HT-29 (cell line): ENCODE measurements at places on chromosomes 12 and 14. TPM values are rescaled to one million over a fixed set of nuclear protein-coding genes. Genes with fewer than 3 reads are reported as not detected.

- no peak for DNase-seq
Observed at GRCh38 chr12:45681465-45681864, 48.0 kb upstream of the ARID2 start.

Gene MUCL1
- total RNA-seq = not detected in 2 replicates

Gene PEX5
- total RNA-seq = 34.8 and 41.2 TPM in 2 replicates

GRCh38 chr14:36333119-36333518 lies 12.7 kb upstream of the MBIP start:
- no peak for DNase-seq

Gene FGF6
- total RNA-seq = not detected in 2 replicates

GRCh38 chr14:45123271-45123670 lies 11.0 kb downstream of the FKBP3 start:
- no peak for DNase-seq

- DNase-seq = no peak
Observed at GRCh38 chr12:51330186-51330585, 6.2 kb upstream of the BIN2 start.

Gene ALDH1L2
- total RNA-seq = not detected in 2 replicates

GRCh38 chr14:99067141-99067920 lies 204.7 kb downstream of the BCL11B start:
- no peak for DNase-seq

DNA sequence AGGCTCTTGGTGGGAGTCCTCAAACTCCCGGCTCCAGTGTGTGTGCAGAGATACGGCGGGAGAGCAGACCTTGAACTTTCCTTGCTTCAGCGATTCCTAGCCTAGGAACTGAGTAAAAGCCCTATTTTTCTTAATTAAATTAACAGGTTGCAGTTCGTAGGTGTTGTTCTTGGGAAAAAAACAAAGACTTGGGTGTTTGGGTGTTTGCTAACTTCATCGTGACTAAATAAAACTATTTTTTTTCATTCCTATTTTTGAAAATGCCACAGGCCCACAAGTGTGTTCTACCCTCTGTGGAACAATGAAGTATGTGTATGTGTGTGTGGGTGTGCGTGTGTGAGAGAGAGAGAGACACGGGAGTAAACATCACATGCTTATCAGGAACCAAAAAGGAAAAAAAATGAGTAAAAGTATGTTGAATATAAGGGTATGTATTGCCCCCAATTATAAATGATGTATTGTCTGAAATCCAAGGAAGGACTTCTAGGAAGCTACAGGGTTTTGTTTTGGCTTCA lies 651 bp downstream of the TMEM117 start:
- DNase-seq = peak; percentile 40

Gene SYCP3
- total RNA-seq = not detected in 2 replicates

DNA sequence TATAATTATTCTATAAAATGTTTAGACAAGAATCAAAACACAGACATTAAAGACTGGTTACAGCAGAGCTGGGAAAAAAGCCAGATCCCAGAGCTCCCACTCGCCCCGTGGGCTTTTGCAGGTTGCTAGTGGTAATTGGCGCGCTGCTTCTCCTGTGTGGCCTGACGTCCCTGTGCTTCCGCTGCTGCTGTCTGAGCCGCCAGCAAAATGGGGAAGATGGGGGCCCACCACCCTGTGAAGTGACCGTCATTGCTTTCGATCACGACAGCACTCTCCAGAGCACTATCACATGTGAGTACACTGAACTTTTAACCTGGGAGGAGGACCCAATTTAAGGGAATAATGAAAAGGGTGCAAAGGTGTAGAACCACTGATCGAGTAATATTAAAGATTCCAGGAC lies 7.5 kb downstream of the TMEM52B start:
- DNase-seq = no peak

DNA sequence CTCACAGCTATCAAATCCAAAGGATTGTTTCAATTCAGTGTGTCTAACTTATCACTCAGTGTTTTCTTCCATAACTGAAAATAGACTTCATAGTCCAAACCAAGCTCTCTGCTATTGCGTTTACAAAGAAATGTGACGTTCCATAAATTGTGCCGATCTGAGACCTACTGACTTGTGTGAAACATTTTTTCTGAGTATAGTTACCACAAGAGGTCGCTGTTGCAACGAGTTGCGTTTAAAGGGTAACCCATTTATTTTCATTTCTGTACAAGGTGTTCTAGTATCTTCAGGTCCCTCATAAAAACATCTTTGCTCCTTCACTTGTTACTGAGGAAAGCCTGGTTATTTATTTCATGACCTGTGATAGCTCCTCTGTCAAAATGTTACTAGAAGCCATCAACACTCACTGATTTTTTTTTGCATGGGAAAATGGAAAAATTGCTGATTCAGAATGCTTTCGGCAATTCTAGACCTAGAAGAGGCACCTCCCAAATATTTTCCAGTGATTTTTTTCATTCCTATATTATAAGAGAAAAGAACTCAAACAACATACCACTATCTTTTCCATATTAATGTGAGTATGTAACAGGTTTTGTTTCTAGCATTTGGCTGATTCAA lies 60.9 kb upstream of the OR4E1 start:
- peak; percentile 68 for DNase-seq

- no peak for DNase-seq
Observed at GRCh38 chr12:57611108-57611826, at the start of gene ARHGEF25. TSS of gene ARHGEF25 (plus strand) at chr12:57611435. CDS start at chr12:57611895, 460 bp downstream.

DNA sequence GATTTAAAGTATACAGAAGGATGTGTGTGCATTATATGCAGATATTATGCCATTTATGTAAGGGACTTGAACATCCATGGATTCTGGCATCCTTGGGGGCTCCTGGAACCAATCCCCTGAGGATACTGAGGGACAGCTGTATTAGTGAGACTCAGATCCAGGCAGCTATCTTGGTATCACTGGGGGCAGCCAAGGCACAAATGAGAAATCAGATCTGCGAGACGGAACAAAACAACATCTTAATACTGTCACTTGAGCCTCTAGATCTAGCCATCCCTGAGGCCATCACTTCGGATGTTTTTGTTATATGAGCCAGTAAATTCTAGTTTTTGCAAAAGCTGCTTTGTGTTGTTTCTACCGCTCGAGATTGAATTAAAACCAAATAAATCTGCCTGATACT lies 175.1 kb upstream of the SFSWAP start:
- DNase-seq = no peak

DNA sequence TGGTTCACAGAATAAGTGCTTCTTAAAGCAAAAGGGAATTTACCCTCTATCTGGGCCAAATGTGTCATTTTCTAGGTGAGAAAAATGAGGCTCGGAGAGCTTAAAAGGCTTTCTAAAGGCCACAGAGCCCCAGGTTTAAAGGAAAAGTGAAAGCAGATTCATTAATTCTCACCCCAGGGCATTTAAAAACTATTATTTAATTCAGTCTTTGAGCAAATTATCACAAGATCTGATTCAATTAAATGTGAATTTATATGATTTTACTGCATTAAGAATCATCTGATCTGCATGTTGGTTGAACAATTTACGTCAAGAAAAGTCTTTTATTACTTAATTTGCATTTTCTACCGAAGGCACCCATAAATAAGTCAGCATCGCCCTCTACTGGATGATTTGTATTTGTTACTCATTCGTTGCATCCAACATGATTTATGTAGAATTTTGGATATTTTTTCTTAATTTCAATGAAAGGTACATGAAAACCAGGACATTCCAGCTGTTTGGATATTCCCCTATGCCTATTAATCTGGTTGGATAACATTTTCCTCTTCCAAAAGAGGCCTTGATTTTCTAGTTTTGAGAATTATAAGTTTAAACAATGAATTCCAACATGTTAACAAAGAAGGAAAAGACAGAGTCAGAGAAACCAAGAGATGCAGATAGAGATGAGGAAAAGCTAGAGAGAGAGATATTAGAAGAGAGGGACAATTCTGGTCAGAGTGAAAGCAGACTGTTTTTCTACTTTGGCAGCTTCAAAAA lies 19.1 kb upstream of the DHRS7 start:
- peak; percentile 60 for DNase-seq

DNA sequence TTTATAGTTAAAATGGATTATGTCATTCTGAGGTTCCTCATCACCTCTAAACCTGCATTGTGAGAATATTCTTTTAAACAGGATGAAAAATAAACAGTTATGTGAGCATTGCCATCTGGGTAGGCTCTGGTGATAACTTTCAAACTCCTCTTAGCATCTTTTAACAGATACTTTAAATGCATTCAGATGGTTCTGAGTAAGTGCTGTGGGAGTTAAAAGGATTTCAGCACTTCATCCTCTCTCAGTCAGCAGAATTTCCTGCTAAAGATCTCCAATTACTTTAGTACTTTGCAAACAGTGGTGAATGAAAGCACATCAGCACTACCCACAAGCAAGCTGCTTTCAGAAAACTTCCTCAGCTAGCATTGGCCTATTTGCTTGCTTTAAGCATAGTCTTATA lies 59.3 kb upstream of the TMTC1 start:
- DNase-seq = no peak

Gene PTPRR
- total RNA-seq = 0.44 and 0.66 TPM in 2 replicates

GRCh38 chr12:68636268-68636667 lies 25.6 kb downstream of the RAP1B start:
- no peak for DNase-seq

DNA sequence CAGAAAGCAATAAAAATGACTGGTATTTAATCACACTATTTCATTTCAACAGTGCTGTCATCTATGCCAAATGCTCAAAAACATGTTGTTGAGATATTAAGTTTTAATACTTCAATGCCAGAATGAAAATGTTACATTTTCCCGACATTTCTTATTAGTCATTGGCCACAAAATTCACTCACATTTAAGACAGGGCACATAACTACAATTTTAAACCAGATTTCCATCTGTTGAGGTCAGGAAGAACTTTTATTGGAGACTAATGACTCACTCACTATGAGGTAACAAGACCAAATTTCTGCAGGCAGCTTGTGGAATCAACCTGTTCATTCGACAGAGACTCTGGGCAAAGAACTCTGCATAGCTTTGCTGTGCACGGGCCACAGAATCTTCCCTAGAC lies 36.8 kb downstream of the PPTC7 start:
- DNase-seq = peak; percentile 61

- DNase-seq = no peak
Observed at GRCh38 chr12:123089140-123089539, 61.8 kb downstream of the PITPNM2 start.

DNA sequence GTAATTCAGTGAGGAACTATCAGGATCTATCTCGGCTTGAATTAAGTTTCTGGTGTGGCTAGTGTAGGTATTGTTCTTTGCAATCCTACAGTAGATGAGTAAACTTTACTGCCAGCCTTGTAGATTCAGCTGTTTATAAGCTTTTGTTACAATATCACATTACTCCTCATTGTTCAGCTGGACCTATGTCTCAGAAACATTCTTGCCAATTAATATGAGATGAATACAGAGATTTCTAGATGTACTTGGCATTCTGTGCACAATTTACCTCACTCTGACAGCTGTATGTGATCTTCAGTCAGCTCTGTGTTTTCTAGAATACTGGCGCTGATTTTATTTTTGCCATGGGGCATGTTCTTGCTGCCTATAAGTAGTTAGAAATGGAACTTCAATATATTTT lies 55.7 kb downstream of the METTL25 start:
- no peak for DNase-seq

DNA sequence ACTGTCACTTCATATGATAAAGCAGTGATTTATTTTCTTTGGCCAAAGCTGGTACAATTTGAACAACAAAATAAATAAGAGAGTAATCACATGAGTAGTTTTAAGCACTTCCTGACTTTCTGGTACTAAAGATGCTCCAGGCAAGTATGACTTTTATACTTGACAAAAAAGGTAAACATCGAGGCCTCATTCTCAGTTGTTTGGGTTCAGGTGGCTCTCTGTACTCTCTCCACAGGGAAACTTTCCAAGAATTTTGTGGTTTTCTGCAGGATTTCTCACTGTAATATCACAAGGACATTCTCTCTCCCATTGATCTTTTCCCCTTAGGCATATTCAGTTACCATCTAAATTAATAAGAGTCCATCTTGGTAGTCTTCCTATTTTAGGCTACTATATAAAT lies 26.6 kb upstream of the KCNC2 start:
- no peak for DNase-seq

Gene ANKRD9
- total RNA-seq = 40.8 and 44.0 TPM in 2 replicates

GRCh38 chr12:50677858-50678257 lies 86.0 kb upstream of the ATF1 start:
- DNase-seq = no peak

GRCh38 chr12:23350808-23351207 lies 598.7 kb downstream of the SOX5 start:
- DNase-seq = no peak

- DNase-seq = no peak
Observed at GRCh38 chr14:75311356-75311755, 32.7 kb downstream of the FOS start.

Gene MANSC4
- not detected in 2 replicates for total RNA-seq

DNA sequence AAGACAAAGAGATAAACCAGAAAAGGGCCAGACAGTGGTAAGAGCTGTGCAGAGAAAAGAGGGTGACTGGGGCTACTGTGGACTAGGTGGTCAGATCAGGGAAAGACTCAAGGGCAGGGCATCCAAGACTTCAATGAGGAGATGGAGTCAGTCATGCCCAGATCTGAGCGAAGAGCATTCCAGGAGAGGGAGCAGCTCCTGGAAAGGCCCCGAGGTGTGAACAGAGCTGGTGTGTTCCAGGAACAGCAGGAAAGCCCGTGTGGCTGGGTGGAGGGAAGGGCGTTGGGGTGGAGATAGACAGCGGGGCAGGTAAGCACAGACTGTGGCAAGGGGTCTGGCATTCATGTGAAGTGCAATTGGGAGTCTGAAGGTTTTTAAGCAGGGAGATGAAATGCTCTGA lies 16.8 kb downstream of the TTC7B start:
- no peak for DNase-seq

Gene ABCD2
- not detected in 2 replicates for total RNA-seq

GRCh38 chr14:40362856-40363255 lies 930.6 kb upstream of the FBXO33 start:
- no peak for DNase-seq

DNA sequence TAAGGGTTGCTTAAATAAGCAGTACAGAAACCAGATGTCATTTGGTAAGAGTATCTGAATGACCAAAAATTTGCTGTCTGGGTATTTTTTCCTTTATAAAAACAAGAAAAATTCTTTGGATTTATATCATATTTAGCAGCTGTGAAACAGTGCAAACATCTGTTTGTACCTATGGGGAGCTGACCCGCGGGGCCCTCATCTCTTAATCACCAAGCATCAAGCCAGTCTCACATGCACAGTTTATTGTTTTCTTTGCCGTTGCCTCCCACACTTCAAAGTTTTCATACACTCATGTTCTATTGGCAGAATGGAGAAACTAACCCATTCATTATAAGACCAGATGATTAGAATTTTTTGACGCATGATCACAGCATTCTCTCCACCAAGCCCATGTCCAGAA lies 142.2 kb downstream of the BMP4 start:
- no peak for DNase-seq
